ENCODE measurements at places on chromosomes 3 and 15.
A peak's percentile ranks its signal among the peaks of the same experiment; 100 is the strongest.

- DNase-seq = peak; percentile 81
These were observed 120.7 kb downstream of the LMLN start for GRCh38 chr3:198080521-198081384.

DNA sequence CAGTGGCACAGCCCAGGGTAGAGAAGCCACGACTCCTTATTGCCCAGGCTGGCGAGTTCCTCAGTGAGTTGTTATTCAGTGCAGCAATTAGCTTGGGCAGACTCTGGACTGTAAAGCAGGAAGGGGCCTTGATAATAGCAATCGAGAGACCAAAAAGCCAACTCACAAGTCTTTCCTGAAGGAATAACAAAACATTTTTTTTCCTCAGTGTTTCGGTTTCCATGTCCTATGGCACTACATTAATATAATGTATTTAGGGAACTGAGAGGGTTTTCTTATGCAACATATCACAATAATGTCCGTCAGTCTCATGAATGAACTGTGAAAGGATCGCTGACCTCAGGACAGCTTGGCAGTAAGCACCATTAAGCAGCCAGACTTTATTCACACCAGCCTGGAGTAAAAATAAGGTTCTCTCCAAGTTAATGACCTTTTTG is 248.9 kb upstream of the TBL1XR1 start:
- DNase-seq = no peak

DNA sequence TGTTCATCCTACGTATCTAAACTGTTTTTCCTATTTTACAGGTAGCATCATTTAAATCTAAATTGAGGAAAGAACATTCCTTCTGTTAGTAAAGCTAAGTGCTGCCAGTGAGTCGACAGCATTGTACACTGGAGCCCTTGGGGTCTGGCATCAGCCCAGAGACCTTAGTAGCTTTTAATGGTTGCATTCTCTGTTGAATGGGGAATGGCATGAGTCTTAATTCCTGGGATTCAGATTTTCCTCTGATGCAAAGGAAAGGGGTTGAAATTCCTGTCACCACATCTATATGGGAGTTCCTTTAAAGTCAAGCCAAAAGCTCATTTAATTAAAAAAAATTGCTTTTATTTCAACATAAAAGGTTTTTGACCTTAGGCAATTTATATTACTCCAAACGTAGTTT is 148.4 kb upstream of the GBE1 start:
- DNase-seq = no peak

DNA sequence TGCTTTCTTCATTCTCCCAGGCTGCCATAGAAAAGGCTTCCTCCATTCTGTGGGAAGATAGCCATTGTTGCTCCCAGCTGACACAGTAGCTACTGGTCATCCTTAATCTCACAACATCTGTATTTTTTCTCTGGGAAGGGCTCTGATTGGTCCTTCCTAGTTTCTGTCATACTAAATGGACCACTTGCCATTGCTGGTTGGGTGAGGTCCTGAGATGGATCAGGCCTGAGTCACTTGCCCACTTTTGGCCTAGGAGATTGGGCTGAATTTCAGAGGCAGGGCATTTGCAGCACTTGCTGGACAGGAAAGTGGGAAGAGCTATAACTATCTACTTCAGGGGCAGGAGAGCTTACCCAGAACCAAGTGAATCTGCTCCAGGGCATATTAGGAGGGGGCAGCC is 106.5 kb upstream of the PROK2 start:
- no peak for DNase-seq

- DNase-seq = no peak
These were observed 88.0 kb downstream of the TBC1D2B start for GRCh38 chr15:77989296-77990143.

- no peak for DNase-seq
These were observed 837.0 kb downstream of the PDCD6IP start for GRCh38 chr3:34635352-34635850.

GRCh38 chr3:24086617-24087404 is 141.7 kb downstream of the NR1D2 start:
- DNase-seq = no peak

DNA sequence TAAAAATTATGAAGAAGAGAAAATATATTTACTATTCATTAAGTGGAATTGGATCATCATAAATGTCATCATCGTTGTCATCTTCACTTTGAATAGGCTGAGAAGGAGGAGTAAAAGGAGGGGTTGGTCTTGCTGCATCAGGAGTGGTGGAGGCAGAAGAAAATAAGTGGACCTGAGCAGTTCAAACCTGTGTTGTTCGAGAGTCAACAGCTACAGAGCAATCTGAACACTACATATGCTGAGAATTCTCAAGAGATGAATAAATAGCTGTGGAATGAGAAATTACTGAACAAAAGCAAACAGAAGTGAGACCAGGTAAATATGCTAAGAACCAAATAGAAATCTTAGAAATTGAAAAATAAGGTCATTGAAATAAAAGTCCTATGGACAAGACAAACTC is 32.3 kb upstream of the CCK start:
- DNase-seq = no peak

GRCh38 chr3:16456784-16457415 is 56.6 kb downstream of the RFTN1 start:
- no peak for DNase-seq

GRCh38 chr3:32430900-32431299 is 39.2 kb downstream of the CMTM7 start:
- DNase-seq = peak; percentile 37

DNA sequence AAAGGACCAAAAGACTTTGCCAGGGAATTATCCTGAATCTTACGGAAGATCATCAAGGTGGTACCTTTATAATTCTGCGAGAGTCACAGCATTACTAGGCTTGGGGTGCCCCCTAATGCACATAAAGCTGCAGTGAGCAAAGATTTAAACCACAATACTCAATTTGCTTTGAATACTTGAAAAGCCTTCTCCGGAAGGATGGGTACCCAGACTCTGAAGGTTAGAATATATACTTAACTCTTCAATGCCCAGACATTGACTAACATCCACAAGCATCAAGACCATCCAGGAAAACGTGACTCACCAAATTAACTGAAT is 117.8 kb upstream of the KCNH8 start:
- DNase-seq = no peak

DNA sequence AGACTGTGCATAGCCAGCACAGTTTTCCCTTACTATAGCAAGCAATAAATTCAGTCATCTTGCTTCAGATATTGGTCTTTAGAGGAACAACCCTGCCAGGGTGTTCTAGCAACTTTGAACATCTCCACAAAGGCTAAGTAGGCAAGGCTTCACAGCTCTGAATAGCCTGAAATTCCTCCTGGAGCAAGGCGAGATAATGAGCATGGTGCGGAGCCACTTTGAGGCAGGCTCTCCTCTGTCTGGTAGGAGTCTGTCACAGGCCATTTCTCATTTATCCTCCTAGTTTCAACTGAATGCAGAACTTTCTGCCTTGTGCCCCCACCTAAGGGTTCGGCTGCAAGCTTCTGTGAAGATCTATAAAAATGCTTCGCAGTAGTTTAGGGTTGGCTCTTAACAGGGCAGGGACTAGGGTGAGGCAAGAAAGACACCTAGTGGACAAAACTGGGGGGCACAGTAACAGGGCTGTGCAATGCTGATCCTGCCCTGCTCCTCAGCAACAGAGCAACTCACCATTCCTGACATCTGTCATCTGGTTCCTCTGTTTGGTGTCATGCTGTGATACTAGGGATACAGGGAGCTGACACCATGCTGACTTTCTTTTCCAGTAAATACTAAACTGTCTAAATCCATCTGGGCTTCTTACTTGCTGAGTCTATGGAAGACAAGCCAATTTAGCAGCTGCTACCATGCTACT is 16.6 kb upstream of the EHHADH start:
- no peak for DNase-seq

GRCh38 chr15:53397041-53397616 is 362.3 kb downstream of the WDR72 start:
- no peak for DNase-seq

DNA sequence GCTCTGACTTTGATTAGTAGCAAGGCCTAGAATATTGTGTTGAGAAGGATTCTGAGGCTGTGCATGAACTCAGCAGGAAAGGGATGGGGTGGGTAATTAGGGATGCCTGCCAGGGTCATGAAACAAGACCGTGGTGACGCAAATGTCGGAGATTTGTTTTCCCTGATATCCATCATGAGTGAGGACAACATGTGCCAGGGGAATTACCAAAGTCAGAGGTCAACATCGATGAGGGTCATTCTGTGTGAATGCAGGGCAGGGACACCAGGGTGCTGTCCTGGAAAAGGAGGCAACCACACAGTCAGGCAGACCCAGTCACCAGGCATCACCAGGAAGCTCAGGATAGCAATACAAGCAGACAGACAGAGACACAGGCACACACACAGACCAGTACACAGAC is 52.2 kb downstream of the SLCO2A1 start:
- DNase-seq = no peak

DNA sequence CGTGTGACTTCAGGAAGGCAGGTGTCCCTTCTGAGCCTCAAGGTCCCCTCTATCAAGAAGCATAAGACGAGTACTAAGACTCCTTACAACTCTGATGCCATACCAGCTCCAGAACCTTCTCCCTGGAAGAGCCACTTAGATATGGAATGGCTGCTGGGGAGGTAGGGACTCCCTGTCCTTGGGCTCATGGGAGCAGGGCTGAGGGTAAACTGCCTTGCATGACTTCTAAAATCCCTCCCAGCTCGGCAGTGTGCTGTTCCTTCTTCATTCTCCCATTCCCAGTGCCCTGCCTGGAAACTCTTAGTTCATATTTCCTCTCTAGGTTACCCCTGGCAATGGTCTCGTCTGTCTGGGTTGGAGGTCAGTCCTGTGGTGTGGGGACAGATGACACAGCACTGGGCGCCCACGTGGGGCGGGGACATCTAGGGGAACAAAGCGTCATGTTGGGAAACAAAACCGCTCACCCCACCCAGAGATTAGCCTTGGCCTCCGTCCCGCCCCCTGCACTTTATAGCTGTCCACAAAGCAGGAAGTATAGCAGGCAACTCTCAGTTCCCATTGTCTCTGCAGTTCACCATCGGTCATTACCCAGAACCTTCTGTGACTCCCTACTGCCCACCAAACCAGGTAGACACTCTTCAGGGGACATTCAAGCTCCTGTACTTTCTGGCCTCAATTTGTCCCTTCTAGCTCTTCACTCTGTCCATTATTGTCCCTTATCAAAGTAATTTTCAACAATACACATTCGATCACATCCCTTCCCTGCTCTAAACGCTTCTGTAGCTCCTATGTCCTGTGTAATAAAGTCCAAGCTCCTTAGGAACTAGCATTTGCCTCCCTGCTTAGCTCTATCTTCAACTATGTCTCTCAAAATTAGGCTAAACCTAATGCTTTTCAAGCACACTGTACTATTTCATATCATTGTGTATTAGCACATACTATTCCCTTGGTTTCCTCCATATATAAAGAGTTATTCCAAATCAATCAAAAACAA is 73.8 kb downstream of the IQSEC1 start:
- DNase-seq = peak; percentile 85

- DNase-seq = no peak
These were observed 75.2 kb downstream of the LPP start for GRCh38 chr3:188229177-188229576.

DNA sequence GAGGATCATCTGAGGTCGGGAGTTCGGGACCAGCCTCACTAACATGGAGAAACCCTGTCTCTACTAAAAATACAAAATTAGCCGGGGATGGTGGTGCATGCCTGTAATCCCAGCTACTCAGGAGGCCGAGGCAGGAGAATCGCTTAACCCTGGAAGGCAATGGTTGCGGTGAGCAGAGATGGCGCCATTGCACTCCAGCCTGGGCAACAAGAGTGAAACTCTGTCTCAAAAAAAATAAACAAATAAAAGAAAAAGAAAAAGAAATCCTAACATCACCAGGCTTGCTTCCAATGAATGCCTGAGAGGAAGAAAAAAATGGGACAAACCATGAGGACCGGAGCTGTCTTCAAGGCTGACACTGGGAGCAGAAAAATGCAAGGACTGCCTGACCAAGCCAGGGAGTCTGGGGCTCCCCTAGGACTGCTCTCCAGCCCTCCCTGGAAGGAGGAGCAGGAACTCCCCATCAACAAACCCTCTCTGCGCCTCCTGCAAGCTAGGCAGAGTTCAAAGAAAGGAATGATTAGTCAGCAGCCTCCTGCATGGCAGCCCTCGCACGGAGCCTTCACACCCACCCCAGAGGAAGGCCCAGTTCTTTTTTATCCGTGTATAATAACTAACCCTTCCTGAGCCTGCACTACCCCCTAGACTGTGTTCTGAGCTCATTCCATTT is 55.4 kb downstream of the NUP210 start:
- DNase-seq = no peak

DNA sequence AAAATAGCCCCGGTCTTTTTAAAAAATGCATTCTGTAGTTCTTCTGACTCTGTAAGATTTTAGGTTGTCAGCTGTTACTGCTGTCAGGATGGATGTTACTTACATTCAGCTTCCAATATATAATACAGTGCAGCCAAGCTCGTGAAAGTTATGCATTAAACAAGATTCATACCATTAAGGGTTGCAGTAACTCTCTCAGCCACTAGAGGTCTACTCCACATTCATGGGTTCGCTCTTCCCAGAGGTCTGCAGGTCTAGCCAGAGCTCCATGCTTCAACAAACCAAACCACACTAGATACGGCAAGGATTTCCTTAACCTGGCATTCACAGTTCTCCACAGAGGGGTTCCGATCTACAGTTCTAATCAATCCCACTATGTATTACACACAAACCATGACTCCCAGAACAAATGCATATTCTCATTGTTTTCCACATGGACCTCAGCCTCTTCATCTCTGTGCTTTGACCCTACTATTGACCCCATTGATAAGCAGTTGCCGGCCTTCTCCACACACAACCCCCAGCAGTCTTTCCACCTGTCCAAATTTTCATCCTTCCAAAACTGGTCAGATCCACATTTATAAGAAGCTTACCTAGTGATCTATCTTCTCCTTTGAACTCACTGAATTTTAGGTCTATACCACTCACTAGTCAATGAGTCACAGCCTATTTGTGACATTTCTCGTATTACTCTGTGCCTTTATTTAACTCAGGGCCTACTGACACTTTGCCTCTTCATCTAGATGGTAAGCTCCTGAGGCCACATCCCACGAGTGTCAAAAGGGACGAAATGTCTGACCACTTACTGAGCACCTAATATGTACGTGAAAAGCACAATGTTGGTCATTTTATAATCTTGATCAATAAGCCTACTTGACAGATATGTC is 33.7 kb downstream of the RORA start:
- DNase-seq = peak; percentile 19

DNA sequence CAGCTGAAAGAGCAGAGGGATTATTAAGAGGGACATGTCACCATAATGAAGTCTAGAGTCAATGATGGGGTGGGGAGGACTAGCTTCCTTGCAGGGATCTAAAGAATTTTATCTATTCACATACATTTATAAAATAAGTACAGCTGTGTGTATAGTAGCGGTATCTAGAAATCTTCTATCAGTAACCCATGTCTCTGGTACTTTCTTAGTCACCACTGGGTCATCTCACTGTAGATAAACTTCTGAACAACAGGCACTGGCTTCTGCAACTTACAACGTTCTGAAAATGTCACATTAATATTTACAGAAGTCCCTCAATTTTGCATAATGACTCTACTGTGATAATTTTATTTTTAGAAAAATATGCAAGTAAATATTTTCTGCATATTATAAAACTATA is 401.7 kb downstream of the TBC1D5 start:
- DNase-seq = no peak

- no peak for DNase-seq
These were observed 125.1 kb upstream of the PPP2R3A start for GRCh38 chr3:135840436-135840835.
